ENCODE measurements at places on chromosomes 3 and 15.

- no peaks in the 10 kb centered on the region for H3K4me1 ChIP-seq
- no peaks in the 10 kb centered on the region for H3K36me3 ChIP-seq
- no peak overlapping the region for H3K27ac ChIP-seq
Observed at GRCh38 chr3:28590216-28590615, 241.6 kb upstream of the AZI2 start.

- DNase-seq, result no peak
- H3K4me1 ChIP-seq, result peaks cover 3% of the 10 kb centered on the region
- H3K27me3 ChIP-seq, result peaks cover 11% of the 10 kb centered on the region
- no peaks in the 10 kb centered on the region for H3K36me3 ChIP-seq
Observed at GRCh38 chr3:141093397-141093796, 42.2 kb downstream of the SPSB4 start.

- peak overlapping the region; percentile 74 for H3K4me3 ChIP-seq
- peak; percentile 93 for DNase-seq
- H3K36me3 ChIP-seq, result no peaks in the 10 kb centered on the region
- H3K27ac ChIP-seq, result peak overlapping the region; percentile 55
Observed at GRCh38 chr15:68256675-68257450, 20.7 kb upstream of the FEM1B start.

- H3K4me3 ChIP-seq, result no peak overlapping the region
- no peaks in the 10 kb centered on the region for H3K4me1 ChIP-seq
- no peak overlapping the region for H3K27ac ChIP-seq
Observed at GRCh38 chr3:148852271-148852992, 12.7 kb upstream of the CPA3 start.

GRCh38 chr15:72306211-72306785, 13.7 kb downstream of the CELF6 start:
- no peaks in the 10 kb centered on the region for H3K36me3 ChIP-seq
- H3K4me3 ChIP-seq, result no peak overlapping the region
- peaks cover 14% of the 10 kb centered on the region for H3K4me1 ChIP-seq

DNA sequence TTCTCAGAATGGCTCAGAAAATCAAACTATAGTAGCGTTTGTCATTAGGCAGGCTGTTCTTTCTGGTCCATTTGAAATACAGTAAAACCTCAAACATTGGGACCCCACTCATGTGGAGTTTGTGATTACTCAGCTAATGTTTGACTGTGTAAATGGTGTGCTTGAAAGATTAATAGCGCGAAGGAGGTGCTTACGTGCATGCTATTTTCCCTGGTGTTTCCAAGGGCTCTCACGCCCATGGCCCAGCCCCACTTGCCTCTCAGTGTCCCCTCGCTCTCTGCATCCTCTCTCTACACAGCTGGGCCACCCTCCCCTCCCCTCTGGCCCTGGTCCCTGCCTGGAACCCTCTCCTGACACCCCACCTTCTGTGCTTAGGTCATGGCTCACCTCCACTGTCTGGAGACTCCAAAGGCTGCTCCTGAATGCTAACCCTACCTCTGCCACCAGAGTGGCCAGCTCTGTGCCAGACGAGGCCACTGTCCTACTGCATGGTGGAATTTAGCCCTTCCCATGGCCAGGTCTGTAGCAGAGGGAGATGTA, 194.2 kb downstream of the PLCL2 start:
- H3K36me3 ChIP-seq, result no peaks in the 10 kb centered on the region
- DNase-seq, result no peak
- no peaks in the 10 kb centered on the region for H3K27me3 ChIP-seq
- no peak overlapping the region for H3K4me3 ChIP-seq

GRCh38 chr3:30790150-30790549, 104.3 kb downstream of the GADL1 start:
- peaks cover 4% of the 10 kb centered on the region for H3K27me3 ChIP-seq
- H3K36me3 ChIP-seq, result no peaks in the 10 kb centered on the region
- H3K4me3 ChIP-seq, result no peak overlapping the region
- no peaks in the 10 kb centered on the region for H3K4me1 ChIP-seq

- H3K27ac ChIP-seq, result peak overlapping the region; percentile 25
- H3K4me3 ChIP-seq, result no peak overlapping the region
- no peak for DNase-seq
- peaks cover 46% of the 10 kb centered on the region for H3K4me1 ChIP-seq
Observed at GRCh38 chr3:45599424-45599886, 4.9 kb downstream of the LIMD1 start.

GRCh38 chr3:136247436-136247835, 2.7 kb upstream of the PCCB start:
- H3K4me3 ChIP-seq, result no peak overlapping the region
- peak; percentile 26 for DNase-seq
- H3K4me1 ChIP-seq, result peaks cover 10% of the 10 kb centered on the region
- H3K27ac ChIP-seq, result no peak overlapping the region
- H3K27me3 ChIP-seq, result no peaks in the 10 kb centered on the region

DNA sequence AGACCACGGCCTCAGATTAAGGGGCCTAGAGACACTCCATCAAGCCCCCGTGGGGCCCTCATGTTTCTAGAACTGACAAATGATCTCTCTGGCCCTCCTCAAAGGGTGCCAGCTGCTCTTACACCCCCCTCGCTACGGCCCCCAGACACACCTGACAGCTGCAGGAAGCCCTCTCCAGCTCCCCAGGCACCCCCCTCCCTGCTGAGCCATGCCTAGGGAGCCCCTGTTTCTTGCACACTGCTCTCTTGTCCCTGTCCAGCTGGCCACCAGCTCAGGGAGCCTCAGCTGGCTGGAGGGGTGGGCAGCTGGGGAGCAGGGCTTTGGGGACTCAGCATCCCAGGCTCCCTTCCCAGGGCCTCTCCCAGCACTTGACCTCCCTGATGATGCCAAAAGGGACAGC, 14.8 kb downstream of the TNK2 start:
- DNase-seq, result peak; percentile 41
- H3K4me1 ChIP-seq, result peaks cover 57% of the 10 kb centered on the region
- no peak overlapping the region for H3K27ac ChIP-seq
- H3K27me3 ChIP-seq, result no peaks in the 10 kb centered on the region
- H3K36me3 ChIP-seq, result no peaks in the 10 kb centered on the region
